ENCODE measurements at places on chromosomes 1 and 21.

DNA sequence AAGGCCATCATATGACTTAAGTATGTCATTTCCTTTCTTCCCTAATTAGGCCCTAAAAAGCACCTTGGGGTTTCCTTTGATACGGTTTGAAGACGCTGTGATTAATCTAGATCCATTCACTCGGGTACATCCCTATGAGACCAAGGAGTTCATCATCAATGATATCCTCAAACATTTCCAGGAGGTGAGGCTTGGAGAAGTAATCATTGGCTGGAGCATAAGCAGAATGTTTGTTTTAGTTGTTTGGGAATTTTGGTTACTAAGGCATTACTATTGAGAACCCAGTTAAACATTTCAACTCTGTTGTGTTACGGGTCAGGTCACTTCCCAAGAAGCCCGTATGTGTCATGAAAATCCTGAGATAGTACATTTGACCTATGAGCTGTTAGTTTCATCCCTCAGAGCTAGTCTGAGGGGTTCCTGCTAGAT lies 185.2 kb downstream of the VPS13D start:
- no peaks in the 10 kb centered on the region for H3K27me3 ChIP-seq
- peaks cover 13% of the 10 kb centered on the region for H3K36me3 ChIP-seq
- no peak overlapping the region for H3K27ac ChIP-seq
- no peak for DNase-seq
- H3K4me1 ChIP-seq, result peaks cover 10% of the 10 kb centered on the region

DNA sequence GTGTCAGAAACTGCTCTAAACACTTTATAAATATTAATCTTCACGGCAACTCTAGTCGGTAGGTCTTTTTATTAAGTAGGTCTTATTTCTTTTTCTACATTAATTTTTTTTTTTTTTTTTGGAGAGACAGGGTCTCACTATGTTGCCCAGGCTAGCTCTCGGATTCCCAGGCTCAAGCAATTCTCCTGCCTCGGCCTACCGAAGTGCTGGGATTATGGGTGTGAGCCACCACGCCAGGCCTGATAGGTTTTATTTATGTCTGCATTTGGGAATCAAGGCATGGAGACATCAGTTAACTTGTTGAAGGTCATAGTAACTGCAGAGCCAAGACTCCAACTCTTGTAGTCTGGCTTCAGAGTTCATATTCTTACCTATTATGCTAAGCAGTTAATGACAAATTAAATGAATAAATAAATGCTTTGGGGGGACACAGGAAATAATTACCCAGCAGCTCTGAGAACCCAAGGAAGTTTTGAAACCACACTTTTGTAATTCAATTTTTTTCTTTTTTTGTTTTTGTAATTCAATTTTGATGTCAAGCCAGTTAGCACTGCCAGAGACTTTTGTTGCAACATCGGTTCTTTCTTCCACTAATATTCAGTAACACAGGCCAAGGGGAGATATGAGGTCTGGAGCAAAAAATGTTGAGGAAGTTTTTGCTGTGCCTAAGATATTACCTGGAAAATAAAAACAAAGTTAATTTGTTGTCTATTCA lies 9.4 kb upstream of the UAP1 start:
- H3K4me1 ChIP-seq, result peaks cover 5% of the 10 kb centered on the region
- no peaks in the 10 kb centered on the region for H3K36me3 ChIP-seq
- no peak for DNase-seq
- H3K27ac ChIP-seq, result peak overlapping the region; percentile 51
- H3K4me3 ChIP-seq, result no peak overlapping the region
- H3K27me3 ChIP-seq, result no peaks in the 10 kb centered on the region

GRCh38 chr21:37762606-37763005 lies 153.7 kb downstream of the KCNJ6 start:
- no peak for DNase-seq
- H3K4me1 ChIP-seq, result no peaks in the 10 kb centered on the region
- H3K4me3 ChIP-seq, result no peak overlapping the region
- H3K36me3 ChIP-seq, result no peaks in the 10 kb centered on the region

DNA sequence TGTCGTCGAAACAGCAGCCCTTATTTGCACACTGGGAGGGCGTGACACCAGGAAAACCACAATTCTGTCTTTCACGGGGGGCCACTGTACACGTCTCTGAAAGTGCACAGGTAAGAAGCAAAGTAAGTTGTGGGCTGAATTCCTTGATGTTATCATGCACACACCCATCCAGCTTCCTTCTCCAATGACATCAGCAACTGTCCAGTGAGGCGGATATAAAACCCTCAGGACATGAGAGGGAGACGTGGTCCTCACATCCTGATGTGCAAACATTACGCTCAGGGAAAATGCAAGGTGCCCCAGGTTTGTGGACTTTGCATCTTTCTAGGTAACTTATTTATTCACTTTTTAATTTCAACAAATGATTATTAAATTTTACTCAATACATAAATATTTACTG lies 3.0 kb downstream of the TFF1 start:
- H3K4me3 ChIP-seq, result no peak overlapping the region
- DNase-seq, result no peak
- no peak overlapping the region for H3K27ac ChIP-seq
- no peaks in the 10 kb centered on the region for H3K36me3 ChIP-seq
- no peaks in the 10 kb centered on the region for H3K27me3 ChIP-seq

DNA sequence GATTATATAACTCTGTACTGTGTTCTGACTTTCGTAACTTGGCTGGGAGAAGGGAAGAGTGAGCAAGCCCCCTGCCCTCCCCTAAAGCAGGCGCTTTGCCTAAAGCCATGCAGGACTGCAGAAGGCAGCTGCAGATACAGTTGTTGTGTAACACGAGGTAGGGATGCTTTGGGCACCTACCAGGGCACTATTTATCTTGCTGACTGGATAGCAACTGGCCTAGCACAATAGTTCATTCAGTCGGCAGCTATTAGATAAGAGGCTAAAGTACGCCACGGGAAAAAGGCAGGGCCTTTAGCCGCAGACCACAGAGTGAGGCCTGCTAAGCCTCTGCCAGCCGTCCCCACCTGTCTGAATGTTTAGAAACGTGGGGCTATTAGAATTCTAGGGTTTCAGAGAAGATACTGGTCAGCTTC lies 80.9 kb downstream of the TTC3 start:
- H3K4me1 ChIP-seq, result peaks cover 18% of the 10 kb centered on the region
- DNase-seq, result no peak
- no peaks in the 10 kb centered on the region for H3K27me3 ChIP-seq

DNA sequence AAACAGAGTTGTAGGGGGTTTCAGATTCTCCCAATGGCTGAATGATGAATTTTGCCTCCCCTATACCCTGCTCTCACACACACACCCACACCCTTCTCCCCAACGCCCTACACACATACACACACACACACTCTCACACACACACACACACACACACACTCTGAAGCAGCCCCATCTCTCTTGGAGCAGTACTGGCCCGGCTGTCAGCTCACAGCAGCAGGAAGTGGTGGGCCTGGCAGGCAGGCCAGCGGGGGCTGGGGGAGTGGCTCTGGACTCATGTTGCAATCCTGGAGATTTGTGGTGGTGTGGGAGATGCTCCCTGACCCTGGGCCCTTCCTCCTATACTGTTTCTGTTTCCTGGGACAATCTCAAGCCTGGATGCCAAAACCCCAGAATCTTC lies 2.2 kb downstream of the IKBKE start:
- H3K4me1 ChIP-seq, result peaks cover 27% of the 10 kb centered on the region
- no peak overlapping the region for H3K27ac ChIP-seq
- DNase-seq, result no peak
- no peaks in the 10 kb centered on the region for H3K36me3 ChIP-seq

- no peak for DNase-seq
- H3K36me3 ChIP-seq, result no peaks in the 10 kb centered on the region
- no peaks in the 10 kb centered on the region for H3K27me3 ChIP-seq
- no peak within 1 kb of the TSS for H3K4me3 ChIP-seq
These were observed at the start of gene PIGR for GRCh38 chr1:206946261-206946660. PIGR (minus strand) TSS chr1:206946466; CDS start chr1:206940531, 5,935 bp downstream.

DNA sequence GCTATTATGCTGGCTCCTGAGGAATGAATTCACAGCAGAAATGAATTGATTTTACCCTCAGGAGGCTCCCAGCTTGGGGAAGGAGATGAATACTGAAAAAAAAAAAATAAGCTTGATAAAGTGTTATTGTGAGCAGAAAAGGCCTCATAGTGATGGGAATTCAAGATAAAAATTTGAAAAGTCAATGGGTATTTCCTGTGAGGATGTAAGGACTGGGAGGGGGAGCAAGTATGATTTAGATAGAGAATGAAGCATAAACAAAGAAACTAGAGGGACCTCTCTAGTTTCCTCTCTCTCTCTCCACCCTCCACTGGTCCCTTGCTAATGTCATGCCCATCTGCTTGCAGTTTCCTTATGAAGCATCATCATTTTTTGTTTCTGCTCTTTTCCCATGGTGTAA lies 439.0 kb upstream of the PLXNA2 start:
- H3K27ac ChIP-seq, result no peak overlapping the region
- no peak overlapping the region for H3K4me3 ChIP-seq
- H3K27me3 ChIP-seq, result no peaks in the 10 kb centered on the region
- H3K36me3 ChIP-seq, result no peaks in the 10 kb centered on the region
- no peak for DNase-seq

GRCh38 chr1:31765041-31765467 lies 914 bp upstream of the ADGRB2 start:
- H3K36me3 ChIP-seq, result no peaks in the 10 kb centered on the region
- DNase-seq, result no peak
- H3K4me3 ChIP-seq, result no peak overlapping the region

- no peak overlapping the region for H3K4me3 ChIP-seq
- H3K27ac ChIP-seq, result no peak overlapping the region
- no peaks in the 10 kb centered on the region for H3K36me3 ChIP-seq
These were observed 192.5 kb upstream of the GREM2 start for GRCh38 chr1:240804475-240804874.

GRCh38 chr1:2136386-2137235 lies 58.0 kb downstream of the FAAP20 start:
- no peak for DNase-seq
- no peak overlapping the region for H3K27ac ChIP-seq
- no peaks in the 10 kb centered on the region for H3K27me3 ChIP-seq
- no peaks in the 10 kb centered on the region for H3K36me3 ChIP-seq

- no peaks in the 10 kb centered on the region for H3K36me3 ChIP-seq
- H3K4me3 ChIP-seq, result no peak overlapping the region
- no peaks in the 10 kb centered on the region for H3K27me3 ChIP-seq
- DNase-seq, result no peak
- no peak overlapping the region for H3K27ac ChIP-seq
- H3K4me1 ChIP-seq, result no peaks in the 10 kb centered on the region
These were observed 43.5 kb downstream of the TRABD2B start for GRCh38 chr1:47953661-47954060.

- peak within 1 kb of the TSS; percentile 10 for H3K27ac ChIP-seq
- no peaks in the 10 kb centered on the region for H3K36me3 ChIP-seq
- peaks cover 34% of the 10 kb centered on the region for H3K4me1 ChIP-seq
- DNase-seq, result peak; percentile 82
- no peaks in the 10 kb centered on the region for H3K27me3 ChIP-seq
- H3K4me3 ChIP-seq, result peak within 1 kb of the TSS; percentile 81
These were observed at the start of gene RGS16 for GRCh38 chr1:182604175-182605164. RGS16 (minus strand) TSS chr1:182604389; CDS start chr1:182604259, 130 bp downstream.

GRCh38 chr1:3518756-3519155 lies 64.3 kb downstream of the ARHGEF16 start:
- no peak for DNase-seq
- H3K4me3 ChIP-seq, result no peak overlapping the region
- H3K4me1 ChIP-seq, result no peaks in the 10 kb centered on the region
- no peaks in the 10 kb centered on the region for H3K27me3 ChIP-seq
- no peak overlapping the region for H3K27ac ChIP-seq

- H3K4me1 ChIP-seq, result no peaks in the 10 kb centered on the region
- DNase-seq, result no peak
- H3K4me3 ChIP-seq, result no peak overlapping the region
- H3K27ac ChIP-seq, result no peak overlapping the region
These were observed 26.2 kb upstream of the SAMSN1 start for GRCh38 chr21:14572204-14572780.

GRCh38 chr21:37208056-37208721 lies 58.9 kb downstream of the VPS26C start:
- H3K4me1 ChIP-seq, result peaks cover 15% of the 10 kb centered on the region
- peak overlapping the region; percentile 63 for H3K4me3 ChIP-seq
- no peaks in the 10 kb centered on the region for H3K27me3 ChIP-seq

GRCh38 chr1:8255712-8256111 lies 62.2 kb upstream of the SLC45A1 start:
- H3K36me3 ChIP-seq, result no peaks in the 10 kb centered on the region
- H3K27me3 ChIP-seq, result no peaks in the 10 kb centered on the region
- H3K27ac ChIP-seq, result no peak overlapping the region
- peaks cover 30% of the 10 kb centered on the region for H3K4me1 ChIP-seq
- no peak for DNase-seq

DNA sequence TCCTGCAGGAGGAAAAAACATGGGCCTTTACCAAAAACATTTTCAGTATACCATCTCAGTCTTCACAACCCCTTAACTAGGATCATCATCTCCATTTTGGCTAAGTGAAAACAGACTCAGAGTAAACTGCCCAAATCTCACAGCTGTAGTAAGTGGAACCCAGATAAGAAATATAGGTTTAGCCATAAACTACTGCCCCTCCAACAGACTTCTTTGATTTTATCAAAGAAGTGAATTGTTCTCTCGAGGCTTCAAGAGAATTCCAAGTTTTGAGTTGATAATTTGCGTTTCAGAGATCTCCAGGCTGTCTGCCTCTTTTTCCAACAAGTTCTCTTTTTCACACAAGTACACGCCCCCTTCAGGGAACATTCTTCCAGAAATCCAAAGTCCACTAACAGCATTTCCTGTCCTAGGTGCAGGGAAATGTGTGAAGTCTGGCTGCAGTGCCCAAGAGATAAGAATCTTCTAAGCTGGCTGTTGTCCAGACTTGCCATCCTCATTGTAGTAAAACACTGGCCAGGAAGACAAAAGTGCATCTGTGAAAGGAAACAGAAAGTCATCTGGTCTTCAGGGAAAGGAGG lies 30.8 kb downstream of the RNF19B start:
- DNase-seq, result no peak
- H3K27me3 ChIP-seq, result no peaks in the 10 kb centered on the region
- H3K27ac ChIP-seq, result peak overlapping the region; percentile 43
- H3K4me3 ChIP-seq, result no peak overlapping the region
- peaks cover 5% of the 10 kb centered on the region for H3K4me1 ChIP-seq

DNA sequence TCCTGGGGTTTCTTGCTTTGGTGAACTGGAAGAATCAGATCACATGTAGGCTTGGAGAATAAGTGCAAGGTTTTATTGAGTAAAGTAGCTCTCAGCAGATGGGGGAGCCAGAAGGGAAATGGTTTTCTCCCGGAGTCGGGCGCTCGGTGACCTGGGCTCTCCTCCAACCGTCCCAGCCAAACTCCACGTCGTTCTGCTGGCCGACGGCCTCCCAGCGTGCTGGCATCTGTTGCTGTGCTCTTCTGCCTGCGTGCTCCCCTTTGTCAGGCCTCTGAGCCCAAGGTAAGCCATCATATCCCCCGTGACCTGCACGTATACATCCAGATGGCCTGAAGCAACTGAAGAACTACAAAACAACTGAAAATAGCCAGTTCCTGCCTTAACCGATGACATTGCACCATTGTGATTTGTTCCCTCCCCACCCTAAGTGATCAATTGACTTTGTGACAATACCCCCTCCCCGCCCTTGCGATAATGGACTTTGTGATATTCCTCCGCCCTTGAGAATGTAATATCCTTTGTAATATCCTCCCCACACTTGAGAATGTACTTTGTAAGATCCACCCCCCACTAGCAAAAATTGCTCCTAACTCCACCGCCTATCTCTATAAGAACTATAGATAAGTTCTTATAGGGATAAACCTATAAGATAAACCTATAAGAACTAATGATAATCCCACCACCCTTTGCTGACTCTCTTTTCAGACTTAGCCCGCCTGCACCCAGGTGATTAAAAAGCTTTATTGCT lies 88.3 kb downstream of the SMYD3 start:
- no peak overlapping the region for H3K27ac ChIP-seq
- no peak overlapping the region for H3K4me3 ChIP-seq
- no peak for DNase-seq
- H3K36me3 ChIP-seq, result no peaks in the 10 kb centered on the region
- H3K4me1 ChIP-seq, result no peaks in the 10 kb centered on the region
